LoVo (cell line): ENCODE measurements at places on chromosomes 12 and 14.

DNA sequence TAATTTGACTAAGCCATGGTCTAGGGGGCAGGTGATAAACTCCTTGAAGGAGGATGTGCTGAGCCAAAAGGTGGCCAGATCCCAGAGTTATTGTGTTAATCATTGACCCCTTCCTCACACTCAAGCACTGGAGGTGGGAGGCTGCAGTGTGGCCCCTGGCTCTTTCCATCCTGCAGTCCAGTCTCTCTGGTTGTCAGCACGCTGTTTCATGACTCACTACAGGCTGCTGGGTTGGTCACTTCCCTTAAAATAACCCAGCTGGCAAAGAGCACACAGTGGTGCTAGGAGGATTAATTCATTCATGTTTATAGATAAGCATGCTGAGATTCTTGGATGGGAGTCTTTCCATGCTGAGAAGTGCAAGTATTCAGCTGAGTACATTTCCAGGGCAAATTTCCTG, 228.9 kb downstream of the ANO2 start:
- no peak for DNase-seq

- DNase-seq: no peak
These were observed 53.5 kb upstream of the WSCD2 start for GRCh38 chr12:108075561-108075960.

DNA sequence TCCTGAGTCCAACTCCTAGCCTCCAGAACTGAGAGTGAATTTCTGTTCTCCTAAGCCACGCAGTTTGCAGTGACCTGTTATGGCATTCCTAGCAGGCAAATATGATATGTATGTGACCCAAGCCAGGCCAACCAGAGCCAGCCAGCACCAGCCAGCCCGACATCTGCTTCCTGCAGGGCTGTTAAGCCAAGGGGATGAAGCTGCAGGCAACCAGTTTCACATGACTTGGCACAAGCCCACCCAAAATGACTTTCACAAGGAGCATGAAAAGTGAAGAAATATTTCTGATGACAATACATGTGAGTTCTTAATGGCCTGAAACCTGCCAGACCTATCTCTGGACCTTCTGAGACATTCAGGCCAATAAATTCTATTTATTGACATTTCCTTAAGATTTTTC, 68.1 kb downstream of the ITPK1 start:
- no peak for DNase-seq

- no peak for DNase-seq
These were observed 440.6 kb upstream of the CCDC196 start for GRCh38 chr14:66045572-66046021.

DNA sequence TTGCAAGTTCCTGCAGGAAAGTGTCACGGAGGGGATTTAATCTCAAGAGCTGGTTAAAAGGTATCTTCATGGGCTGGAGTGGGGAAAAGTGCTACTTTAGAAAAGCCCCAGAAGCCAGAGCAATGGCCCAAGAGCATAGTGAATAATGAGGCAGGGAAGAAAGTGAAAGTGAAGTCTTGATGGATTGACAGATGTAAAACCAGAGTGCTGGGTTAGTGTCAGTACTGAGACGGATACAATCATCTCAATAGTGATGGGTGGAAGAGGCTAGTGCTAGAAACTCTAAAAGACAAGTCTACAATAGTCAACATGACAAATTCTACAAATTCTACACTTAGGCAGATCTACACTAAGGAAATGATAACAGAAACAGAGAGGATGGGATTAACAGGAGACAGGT, 68.1 kb downstream of the CIT start:
- DNase-seq: no peak

GRCh38 chr12:19938031-19938430, 430.3 kb upstream of the PDE3A start:
- DNase-seq: no peak

DNA sequence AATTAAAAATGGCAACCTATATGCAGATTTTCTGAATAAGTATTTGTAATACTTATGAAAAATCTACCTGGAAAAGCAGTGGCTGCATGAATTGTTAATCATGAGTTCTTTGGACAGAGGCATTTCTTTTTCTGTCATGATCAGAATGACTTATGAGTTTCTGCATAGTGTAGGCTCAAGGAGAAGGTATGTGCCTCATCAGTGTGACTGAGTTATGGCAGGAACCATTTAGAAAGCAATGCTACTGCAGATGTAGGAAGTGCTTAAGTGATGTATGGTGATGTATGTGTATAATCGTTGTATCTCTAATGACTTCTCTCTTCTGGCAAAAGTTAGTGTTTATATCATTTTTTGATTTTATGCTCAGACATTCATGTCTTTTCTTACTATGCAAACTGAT, 816.4 kb upstream of the FBXO33 start:
- no peak for DNase-seq
